Naive thymus-derived CD4-positive, alpha-beta T cell (primary cell): ENCODE measurements at places on chromosomes 3 and 15. TPM values are rescaled to one million over a fixed set of nuclear protein-coding genes. Genes with fewer than 3 reads are reported as not detected.

The RPL29 gene
- polyA plus RNA-seq, result 1,720 TPM

DNA sequence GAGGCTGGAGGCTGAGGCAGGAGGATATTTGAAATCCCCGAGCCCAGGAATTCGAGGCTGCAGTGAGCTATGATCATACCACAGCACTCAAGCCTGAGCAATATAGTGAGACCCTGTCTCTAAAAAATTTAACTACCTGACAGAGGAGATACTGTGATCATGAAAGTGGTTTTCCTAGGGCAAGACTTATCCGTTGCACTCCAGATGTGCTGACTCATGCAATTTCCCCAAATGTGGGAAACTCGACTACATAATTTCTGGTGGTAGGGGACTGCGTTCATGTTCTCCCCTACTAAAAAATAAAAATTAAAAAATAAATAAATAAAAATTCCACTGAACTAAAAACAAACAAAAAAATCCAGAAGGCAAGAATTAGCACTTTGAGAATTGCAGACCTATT lies 271.7 kb downstream of the SHQ1 start:
- no peaks in the 10 kb centered on the region for H3K27me3 ChIP-seq
- no peaks in the 10 kb centered on the region for H3K4me1 ChIP-seq
- DNase-seq, result no peak
- no peak overlapping the region for H3K27ac ChIP-seq
- H3K4me3 ChIP-seq, result no peak overlapping the region

GRCh38 chr15:45395943-45396342 lies 17.6 kb upstream of the GATM start:
- DNase-seq, result no peak
- H3K27ac ChIP-seq, result no peak overlapping the region
- no peak overlapping the region for H3K4me3 ChIP-seq
- H3K27me3 ChIP-seq, result no peaks in the 10 kb centered on the region
- H3K36me3 ChIP-seq, result no peaks in the 10 kb centered on the region

The NXPE3 gene
- 71.0 TPM for polyA plus RNA-seq
